ENCODE measurements at places on chromosomes 4 and X.

- no peak for DNase-seq
Observed at GRCh38 chr4:38099908-38100407, 139.8 kb downstream of the PTTG2 start.

GRCh38 chr4:2650276-2650675 lies 105.9 kb downstream of the TNIP2 start:
- no peak for DNase-seq

DNA sequence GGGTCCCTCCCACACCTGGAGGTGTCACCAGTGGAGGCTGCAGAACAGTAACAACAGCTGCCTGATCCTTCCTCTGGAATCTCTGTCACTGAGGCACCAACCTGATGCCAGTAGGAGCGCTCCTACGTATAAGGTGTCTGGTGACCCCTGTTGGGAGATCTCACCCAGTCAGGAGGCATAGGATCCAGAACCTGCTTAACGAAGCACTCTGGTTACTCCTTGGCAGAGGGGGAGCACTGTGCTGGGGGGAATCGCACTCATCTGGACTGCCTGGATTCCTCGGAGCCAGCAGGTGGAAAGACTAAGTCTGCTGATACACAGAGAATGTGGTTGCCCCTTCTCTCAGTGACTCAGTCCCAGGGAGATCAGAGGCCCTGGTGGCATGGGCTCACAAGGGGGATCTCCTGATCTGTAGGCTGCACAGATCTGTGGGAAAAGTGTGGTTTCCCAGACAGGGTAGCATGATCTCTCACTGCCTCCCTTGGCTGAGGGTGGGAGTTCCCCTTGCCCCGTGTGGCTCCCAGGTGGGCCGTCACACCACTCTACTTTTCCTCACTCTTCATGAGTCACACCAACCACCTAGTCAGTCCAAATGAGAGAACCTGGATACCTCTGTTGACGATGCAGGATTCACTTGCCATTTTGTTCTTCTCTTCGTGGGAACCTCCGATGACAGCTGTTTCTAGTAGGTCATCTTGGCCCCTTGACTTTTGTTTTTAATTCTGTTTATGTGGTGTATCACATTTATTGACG lies 305.9 kb downstream of the IDS start:
- no peak for DNase-seq

GRCh38 chr4:121953860-121954259 lies 2.0 kb upstream of the TRPC3 start:
- DNase-seq = no peak

- no peak for DNase-seq
Observed at GRCh38 chr4:74805601-74806000, 11.3 kb upstream of the BTC start.

DNA sequence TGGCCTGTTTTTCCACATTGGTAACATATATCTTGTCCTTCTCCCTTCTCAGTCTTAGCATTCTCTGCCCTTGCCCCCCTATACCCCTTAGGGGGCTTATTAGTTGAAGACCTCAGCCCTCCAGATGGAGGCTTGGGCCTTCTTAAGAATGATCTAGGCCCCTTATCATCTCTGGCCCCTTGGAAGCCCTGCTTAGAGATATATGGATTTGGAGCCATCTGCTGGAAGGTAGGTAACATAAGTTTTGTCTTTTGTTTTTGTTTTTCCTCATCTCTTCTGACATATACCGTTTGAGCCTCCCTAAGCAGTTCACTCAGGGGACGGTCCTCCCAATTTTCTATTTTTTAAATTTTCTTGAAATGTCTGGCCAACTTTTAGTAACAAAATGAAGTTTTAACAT lies 48.3 kb upstream of the NAP1L2 start:
- DNase-seq = no peak

DNA sequence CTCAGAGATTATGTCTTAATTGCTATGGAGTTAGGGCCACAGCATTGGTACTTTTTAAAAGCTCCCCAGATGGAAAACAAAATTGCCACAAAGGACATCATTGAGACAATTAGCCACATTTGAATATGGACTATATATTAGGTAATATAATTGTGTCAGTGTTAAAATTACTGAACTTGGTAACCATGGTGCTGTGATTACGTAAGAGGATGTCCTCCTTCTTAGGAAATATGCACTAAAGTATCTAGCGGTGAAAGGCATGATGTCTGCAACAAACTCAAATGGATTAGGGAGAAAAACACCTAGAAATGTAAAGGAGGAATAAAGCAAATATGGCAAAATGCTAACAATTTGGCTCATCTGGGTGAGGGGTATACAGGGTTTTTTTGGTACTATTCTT lies 89.9 kb upstream of the PAK3 start:
- no peak for DNase-seq

DNA sequence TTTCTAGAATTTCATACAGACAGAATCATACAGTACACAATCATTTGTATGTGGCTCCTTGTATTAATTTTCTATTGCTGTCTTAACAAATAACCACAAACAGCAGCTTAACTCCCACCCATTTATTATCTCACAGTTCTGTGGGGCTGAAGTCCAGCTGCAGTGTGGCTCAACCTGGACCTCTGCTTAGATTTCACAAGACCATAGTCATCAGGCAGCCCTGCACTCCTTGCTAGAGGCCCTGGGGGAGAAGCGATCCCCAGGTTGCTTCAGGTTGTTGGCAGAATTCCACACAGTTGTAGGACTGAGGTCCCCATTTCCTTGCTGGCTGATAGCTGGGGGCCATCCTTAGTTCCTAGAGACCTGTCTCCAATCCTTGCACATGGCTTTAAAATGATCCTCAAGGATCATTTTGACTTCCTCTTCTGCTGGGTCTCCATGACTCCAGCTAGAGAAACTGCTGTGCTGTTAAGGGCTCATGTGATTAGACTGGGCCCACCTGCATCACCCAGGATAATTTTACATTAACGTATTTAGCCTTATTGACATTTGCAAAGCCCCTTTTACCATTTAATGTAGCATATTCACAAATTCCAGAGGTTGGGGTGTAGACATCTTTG lies 60.9 kb upstream of the SMAD1 start:
- DNase-seq = no peak

- DNase-seq = peak; percentile 42
Observed at GRCh38 chr4:80071604-80072227, 1.3 kb downstream of the ANTXR2 start.

DNA sequence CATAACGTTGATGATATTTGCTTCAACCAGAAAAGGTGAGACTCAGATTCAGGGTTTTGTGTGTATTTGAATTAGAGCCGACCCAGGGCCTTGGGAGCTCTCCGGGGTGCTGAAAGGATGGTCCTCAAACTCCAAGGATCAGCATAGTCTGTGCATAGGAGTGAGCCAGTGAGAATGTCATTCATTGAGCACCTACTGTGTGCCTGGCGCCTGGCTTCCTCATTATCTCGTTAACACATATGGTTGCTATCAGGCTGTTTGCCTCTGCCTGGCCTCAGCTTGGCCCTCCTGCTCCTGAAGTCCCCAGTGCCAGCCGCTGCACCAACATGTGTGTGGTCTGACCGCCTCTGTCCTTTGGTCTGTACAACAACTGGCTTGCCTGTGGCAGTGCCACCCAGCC lies 25.1 kb upstream of the JAKMIP1 start:
- no peak for DNase-seq
